CD8-positive, alpha-beta memory T cell (primary cell): ENCODE measurements at places on chromosomes 2 and 18. TPM values are rescaled to one million over a fixed set of nuclear protein-coding genes. Genes with fewer than 3 reads are reported as not detected.

GRCh38 chr2:126792993-126793392 lies 105.7 kb upstream of the TEX51 start:
- no peak overlapping the region for H3K27ac ChIP-seq
- peaks cover 4% of the 10 kb centered on the region for H3K27me3 ChIP-seq
- no peaks in the 10 kb centered on the region for H3K4me1 ChIP-seq
- H3K36me3 ChIP-seq, result no peaks in the 10 kb centered on the region
- no peak overlapping the region for H3K4me3 ChIP-seq

- H3K36me3 ChIP-seq, result no peaks in the 10 kb centered on the region
- DNase-seq, result no peak
- no peaks in the 10 kb centered on the region for H3K27me3 ChIP-seq
- H3K4me1 ChIP-seq, result no peaks in the 10 kb centered on the region
- no peak overlapping the region for H3K27ac ChIP-seq
Observed at GRCh38 chr2:228352048-228352447, 170.6 kb upstream of the SPHKAP start.

DUSP2 gene
- 237 TPM for total RNA-seq

DUSP19 gene
- total RNA-seq, result 3.5 TPM
